ENCODE measurements at places on chromosomes 2 and 18. TPM values are rescaled to one million over a fixed set of nuclear protein-coding genes. Genes with fewer than 3 reads are reported as not detected.

The MYL12B gene
- total RNA-seq, result 473 TPM

The CTAGE1 gene
- under 0.01 TPM for total RNA-seq

DNA sequence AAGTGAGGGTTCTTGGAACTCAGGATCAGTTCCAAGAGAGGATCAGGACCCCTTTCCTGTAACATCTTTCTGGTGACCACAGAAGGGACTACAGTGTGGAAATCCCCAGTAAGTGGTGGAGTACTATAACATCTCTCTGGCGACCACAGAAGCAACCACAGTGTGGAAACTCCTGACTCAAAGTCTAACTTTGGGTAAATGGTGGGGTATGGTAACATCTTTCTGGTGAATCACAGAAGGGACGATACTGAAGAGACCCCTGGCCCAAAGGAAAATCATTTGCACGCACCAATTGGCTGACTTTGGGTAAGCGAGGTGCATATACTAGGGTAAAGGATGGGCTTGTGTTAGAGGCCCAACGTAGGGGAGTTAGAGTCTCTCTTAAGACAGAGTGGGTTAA is 56.3 kb upstream of the GULP1 start:
- DNase-seq, result no peak

The UGT1A10 gene
- not detected for total RNA-seq

The EVA1A gene
- 16.2 TPM for total RNA-seq
